ENCODE measurements at places on chromosomes 11 and 22. TPM values are rescaled to one million over a fixed set of nuclear protein-coding genes. Genes with fewer than 3 reads are reported as not detected.

GRCh38 chr22:47190957-47191670 is 428.7 kb downstream of the TBC1D22A start:
- peak; percentile 28 for DNase-seq

The MPPED1 gene
- total RNA-seq: 0.78 TPM

The TMEM25 gene
- total RNA-seq: 27.9 TPM

The CALCA gene
- total RNA-seq: not detected

GRCh38 chr11:67276781-67277230 is 10.5 kb downstream of the GRK2 start:
- DNase-seq: no peak

- DNase-seq: no peak
Measured at GRCh38 chr11:93501856-93502255, 41.3 kb downstream of the SMCO4 start.

The YAP1 gene
- 152 TPM for total RNA-seq

DNA sequence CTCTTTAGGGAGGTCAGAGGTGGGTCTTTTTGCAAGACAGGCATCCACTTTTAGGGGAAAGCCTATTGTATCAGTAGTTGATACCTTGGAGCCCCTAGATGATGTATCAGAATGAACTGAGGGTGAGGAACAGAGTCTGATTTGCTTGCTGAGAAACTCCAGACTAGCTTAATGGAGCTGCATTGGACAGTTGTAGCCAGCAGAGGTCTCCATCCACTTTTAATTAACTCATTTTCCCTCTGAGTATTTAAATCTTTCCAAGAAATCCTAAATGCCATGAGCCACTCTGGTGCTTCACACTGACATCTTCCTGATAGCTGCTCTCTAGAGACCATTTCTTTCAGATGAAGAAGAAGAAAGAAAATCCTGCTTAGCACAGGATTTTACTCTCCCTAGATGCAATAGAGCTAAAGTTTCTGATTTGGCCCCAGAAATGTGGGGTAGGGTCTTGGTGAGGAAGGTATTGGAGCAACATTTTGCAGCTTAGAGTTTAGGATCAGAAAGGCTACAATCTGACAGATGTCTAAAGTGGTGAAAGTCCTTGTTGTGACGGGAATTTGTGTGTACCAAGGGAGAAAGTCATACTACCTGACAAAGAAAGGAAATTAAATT is 38.0 kb downstream of the EXT2 start:
- DNase-seq: no peak

The E2F8 gene
- total RNA-seq: 3.0 TPM

DNA sequence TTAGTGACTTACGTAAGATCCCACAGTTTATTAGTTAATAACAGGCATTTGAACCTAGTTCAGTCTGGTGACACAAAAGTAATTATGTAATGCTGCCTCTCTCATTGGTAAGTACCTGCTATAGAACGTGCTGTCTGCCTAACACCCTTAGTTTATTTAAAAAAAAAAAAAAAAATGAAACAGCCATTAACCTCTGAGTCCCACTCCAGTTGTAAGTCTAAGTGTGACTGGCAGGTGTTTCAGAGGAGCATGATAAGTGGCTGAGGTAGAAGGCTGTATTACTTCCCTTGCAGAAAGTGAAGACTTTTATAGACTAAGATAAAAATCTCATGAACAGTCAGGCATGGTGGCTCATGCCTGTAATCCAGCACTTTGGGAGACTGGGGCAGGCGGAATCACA is 140.5 kb downstream of the TRIM44 start:
- DNase-seq: no peak

The CD248 gene
- 49.2 TPM for total RNA-seq

The MRGPRX4 gene
- total RNA-seq: not detected

GRCh38 chr22:31077681-31078080 is 3.4 kb upstream of the SMTN start:
- no peak for DNase-seq

DNA sequence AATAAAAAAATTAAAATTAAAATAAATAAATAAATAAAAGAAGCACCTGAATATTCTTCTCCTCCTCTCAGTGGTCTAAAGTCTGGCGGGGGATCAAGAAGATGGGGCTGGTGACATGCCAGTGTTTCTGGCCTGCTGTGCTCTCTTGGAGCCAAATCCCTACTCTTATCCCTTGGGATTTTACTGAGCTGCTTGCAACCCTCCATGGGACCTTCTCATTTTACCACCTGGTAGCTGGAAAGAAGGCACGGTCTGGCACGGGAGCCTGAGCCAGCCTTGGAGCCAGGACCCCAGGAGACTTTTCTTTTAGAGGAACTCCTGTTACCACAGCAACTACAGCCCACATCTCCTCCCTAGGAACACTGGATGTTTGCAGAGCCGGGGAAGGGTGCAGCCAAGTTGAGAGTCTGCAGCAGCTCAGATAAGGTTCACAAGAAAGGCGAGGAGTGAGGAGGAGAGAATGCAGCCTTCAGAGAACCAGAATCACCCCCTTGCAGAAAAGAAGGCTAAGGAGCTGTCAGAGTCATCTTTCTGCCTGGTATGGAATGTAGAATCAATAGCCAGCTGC is 21.4 kb downstream of the CD6 start:
- DNase-seq: no peak

The MFRP gene
- total RNA-seq: not detected

The TBX10 gene
- total RNA-seq: not detected

The ANKK1 gene
- 1.4 TPM for total RNA-seq

- DNase-seq: no peak
Measured at GRCh38 chr22:44888491-44889254, 121.1 kb downstream of the PHF21B start.

GRCh38 chr11:17498475-17498874 is 21.8 kb upstream of the ABCC8 start:
- no peak for DNase-seq

The DYNC2H1 gene
- total RNA-seq: 26.2 TPM

GRCh38 chr11:102798012-102798746 is at the start of gene MMP1:
TSS of gene MMP1 (minus strand) at chr11:102798160. CDS start at chr11:102798092, 68 bp downstream.
- no peak for DNase-seq

GRCh38 chr11:73645121-73645969 is 1.0 kb upstream of the PLEKHB1 start:
- no peak for DNase-seq

The OR4B1 gene
- total RNA-seq: not detected

DNA sequence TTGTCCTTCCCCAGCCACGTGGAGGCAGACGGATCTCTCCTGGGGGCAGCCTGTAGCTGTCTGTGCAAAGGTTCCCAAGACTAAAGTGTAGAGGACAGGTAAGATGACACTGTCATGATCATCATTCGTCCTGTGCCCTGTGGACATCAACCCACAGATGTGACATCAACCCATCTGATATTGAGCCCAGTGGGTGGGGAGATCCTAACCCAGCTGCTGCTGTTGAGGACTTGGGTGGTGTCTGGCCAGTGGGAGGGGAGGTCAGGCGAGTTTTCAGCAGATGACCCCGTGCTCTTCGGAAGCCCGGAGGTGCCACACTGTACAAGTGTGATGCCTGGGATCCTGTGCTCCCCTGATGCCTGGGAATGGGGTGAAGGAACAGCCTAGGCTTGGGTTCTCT is 1.2 kb upstream of the GAL start:
- no peak for DNase-seq

GRCh38 chr22:39240831-39241793 is 3.7 kb downstream of the PDGFB start:
- DNase-seq: peak; percentile 68

DNA sequence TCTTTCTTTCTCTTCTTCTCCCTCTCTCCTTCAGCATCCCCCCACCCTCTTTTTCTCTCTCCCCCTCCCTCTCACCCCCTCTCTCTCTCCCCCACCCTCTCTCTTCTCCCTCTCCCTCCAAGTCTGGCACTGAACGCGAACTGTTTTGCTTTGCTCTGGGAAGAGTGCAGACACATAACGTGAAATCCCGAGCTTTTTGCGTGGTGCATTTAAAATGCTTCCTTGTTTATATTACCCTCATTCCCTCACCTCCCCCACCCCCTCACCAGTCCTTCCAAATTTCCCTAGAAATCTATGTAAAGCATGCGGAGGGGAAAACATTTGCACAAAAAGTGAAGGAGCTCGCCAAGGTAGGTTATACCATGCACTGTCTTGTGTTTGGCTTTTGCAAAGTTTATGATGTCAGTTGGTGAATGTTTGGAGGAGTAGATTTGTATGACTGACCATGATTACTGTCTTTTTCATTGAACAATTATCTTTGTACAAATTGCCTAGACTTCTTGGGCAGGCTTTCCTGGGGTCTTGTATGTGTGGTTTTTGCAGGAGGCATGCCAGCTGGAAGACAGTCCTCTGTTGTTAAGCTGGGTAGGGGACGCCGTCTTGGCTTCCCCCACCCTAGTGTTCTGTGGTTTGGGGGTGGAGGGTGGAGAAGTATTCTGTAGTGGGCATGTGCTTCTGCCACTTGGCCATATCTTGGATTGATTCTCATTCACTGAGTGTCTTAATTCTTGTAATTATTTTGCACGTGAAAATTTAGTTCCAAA is 123.7 kb upstream of the HSD17B12 start:
- DNase-seq: no peak

- peak; percentile 64 for DNase-seq
Measured at GRCh38 chr22:20429254-20430100, 8.1 kb downstream of the SCARF2 start.

The SLC5A12 gene
- 0.47 TPM for total RNA-seq

- no peak for DNase-seq
Measured at GRCh38 chr22:49599039-49599438, 228.6 kb downstream of the BRD1 start.

DNA sequence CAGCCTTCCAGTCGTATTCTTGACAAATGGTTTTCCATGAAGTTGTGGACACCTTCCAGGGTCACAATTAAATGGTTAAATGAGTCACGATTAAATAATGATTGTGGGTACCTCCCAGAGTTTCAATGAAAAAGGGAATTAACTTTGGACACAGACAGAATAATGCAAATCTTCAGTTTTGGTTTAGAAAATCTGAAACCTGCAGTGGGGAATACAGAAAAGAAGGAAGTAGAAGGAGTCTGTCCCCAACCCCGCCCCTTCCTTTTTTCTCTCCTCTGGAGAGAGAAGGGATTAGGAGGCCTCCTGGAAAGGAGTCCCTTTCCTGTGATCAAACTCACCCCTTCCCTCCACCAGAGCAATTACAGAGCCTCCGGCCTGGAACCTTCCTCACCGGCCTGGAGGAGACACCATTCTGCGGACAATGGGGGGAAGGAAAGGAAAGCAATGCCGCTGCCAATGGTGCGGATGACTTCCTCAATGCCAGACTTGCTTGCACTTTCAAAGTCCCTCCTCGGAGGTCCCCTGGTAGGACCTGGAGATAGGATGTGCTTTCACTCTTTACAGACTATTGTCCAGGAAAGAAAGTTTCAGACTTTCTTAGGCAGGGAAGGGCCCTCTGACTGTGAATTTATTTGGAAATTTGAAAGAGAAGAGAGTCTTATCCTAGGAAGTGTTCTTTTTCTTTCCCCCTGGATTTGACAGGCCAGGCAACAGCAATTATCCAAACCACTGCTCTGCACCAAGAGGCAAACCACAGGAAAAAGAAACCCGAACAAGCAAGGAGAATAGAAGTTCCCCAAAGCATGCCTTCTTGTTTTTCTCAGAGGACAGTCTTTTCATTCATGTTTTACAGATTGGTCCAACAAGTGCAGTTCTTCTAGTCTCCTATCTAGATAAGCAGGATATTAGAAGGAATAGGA is 86.8 kb downstream of the PTPRJ start:
- DNase-seq: no peak

DNA sequence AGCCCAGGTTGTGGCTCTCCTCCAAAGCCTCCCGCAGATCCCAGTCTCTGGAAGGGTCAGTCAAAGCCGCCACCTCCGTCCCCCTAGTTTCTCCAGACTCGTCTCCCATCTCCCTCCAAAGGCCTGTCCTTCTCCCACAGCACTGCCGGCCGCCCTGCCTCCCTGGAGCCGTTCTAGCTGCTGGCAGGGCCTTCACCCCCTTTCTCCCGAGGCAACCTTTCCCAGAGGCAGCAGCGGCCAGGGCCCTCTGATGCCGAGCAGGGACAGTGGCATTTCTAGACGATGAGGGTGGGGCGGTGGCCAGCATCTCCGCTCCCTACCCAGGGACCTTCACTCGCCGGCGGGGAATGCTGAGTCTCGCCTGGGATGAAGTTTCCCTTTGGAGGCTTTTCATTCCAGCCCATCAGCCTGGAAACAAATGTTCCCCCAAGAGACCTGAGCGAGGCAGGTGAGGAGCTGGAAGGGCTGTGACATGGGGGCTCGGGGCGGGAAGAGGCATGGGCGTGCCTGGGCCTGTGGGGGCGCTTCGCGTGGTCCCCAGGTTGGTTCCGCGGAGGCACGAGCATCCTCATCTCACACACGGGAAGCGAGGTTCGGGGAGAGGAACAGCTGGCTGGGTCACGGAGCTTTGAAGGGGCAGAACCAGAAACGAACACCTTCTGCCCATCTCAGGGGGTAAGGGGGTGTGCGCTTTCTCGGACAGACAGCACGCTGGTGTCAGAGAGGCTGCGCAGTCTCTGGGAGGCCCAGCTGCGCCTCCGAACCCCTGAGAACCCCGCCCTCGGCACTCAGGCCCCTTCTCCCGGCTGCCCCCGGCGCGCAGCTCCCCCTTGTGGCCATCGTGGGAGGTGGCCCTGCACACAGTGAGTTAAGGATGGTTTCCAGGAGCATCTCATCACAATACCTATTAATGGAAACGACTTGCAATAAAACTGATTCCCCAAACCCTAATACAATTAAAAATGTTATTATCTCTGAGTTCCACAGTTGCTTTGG is 18.1 kb upstream of the KLHL35 start:
- DNase-seq: no peak

DNA sequence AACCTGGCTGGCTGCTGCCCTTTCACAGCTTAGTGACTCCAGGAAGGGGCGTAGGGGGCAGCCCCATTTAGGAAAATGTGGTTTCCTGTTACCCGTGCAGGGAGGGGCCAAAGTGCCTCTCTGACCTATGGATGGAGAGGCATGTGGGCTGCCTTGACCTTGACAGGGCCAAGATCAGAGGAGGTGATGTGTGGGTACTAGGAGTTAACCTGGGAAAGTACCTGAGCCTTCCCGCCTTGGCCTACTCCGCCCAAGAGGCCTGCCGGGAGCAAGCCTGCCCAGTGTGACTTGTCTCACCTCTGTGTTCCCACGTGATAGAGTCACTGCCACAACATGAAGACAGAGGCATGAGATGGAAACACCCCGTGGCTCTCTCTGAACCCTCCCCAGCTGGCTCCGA is 33.4 kb downstream of the GRAMD4 start:
- no peak for DNase-seq

The OR6X1 gene
- not detected for total RNA-seq

- DNase-seq: no peak
Measured at GRCh38 chr11:86230921-86231434, 13.6 kb upstream of the EED start.

The AIFM3 gene
- total RNA-seq: 15.4 TPM

The SPTBN2 gene
- total RNA-seq: 33.7 TPM

GRCh38 chr11:79097246-79097875 is 343.5 kb downstream of the TENM4 start:
- DNase-seq: no peak

Data from ureter (tissue), 1 donor.